A172 (cell line): ENCODE measurements at places on chromosomes 11 and 22. TPM values are rescaled to one million over a fixed set of nuclear protein-coding genes. Genes with fewer than 3 reads are reported as not detected.

The ANO1 gene
- total RNA-seq = 1.8 and 2.6 TPM in 2 replicates

The MB gene
- total RNA-seq = 3.9 and 4.5 TPM in 2 replicates

The CLTCL1 gene
- total RNA-seq = 2.7 and 3.4 TPM in 2 replicates

The GTSE1 gene
- total RNA-seq = 13.7 and 14.4 TPM in 2 replicates

- no peak for DNase-seq
Measured at GRCh38 chr22:17891481-17892167, 117.4 kb upstream of the BID start.

DNA sequence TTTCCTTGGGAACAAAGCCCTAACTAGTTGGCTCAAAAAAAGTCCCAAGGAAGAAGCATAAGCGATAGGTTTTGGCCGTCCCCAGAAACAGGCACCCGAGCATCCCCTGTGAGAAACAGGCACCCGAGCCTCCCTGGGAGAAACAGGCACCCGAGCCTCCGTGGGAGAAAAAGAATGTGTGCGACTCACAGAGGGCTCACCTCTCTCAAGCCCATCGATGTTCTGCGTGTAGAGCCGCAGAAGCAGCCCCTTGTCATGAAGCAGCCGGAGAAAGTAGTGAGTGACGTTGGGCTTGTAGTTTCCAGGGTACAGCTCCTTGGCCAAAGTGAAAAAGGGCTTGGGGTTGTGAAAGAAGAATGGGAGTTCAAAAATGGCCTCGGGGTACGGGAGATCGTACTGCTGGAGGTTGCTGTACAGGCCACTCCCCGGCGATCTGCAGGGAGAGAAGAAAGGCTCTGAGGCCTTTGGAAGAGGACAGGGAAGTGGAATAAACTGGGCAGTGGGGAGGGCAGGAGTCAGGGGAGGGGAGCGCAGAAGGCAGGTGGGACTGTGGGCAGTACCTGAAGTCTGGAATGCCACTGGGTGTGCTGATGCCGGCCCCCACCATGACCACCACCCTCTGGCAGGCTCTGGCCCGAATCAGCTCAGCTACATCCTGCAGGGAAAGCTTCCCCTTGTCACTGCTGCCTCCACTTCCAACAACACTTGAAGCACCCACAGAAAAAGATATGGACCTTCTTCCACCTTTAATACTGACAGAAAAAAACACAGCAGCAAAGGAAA is 3.2 kb downstream of the SIRT3 start:
- no peak for DNase-seq
